Kidney epithelial cell (primary cell): ENCODE measurements at places on chromosomes 6 and 20. TPM values are rescaled to one million over a fixed set of nuclear protein-coding genes. Genes with fewer than 3 reads are reported as not detected.

DNA sequence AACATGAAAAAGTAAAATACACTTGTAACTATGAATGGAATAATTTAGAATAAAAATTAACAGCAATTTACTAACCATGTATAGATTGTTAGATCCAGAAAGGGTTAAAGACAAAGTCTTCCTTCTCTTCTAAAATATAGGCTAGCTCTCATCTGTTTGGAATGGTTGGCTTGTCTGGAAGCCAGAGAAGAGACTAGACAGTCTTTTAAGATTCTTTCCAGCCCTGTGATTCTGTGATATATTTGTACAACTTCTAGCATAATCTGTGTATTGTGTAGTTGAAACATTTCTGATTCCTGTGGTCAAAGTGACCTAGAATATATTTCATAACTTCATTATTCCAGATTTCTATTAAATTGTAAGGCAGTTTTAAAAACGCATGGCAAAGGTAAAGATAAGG, 196.6 kb downstream of the UST start:
- no peak for DNase-seq

GRCh38 chr20:50193836-50194421, 3.3 kb downstream of the CEBPB start:
- no peak for DNase-seq

DNA sequence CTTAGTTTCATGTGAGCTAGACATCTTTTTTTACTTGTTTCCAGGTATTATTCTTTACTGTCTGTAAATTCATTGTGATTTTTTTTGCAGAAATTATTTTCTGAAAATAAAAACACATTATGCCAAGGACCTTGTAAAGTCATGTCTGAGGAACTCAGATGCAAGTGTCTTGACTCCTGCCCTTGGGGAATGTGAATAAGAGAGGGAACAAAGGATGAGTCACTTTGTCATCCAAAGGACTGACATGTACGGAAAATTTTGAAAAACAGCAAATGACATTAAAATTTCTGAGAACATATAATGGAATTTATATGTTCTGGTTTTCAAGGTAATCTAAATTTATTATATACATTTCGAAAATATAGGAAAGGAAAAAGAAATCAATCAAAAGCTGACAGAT, 660.4 kb downstream of the CD109 start:
- no peak for DNase-seq

CST5 gene
- total RNA-seq, result 0.34 and 2.6 TPM in 2 replicates

GGT7 gene
- 8.4 and 12.5 TPM in 2 replicates for total RNA-seq
